ENCODE measurements at places on chromosomes 1 and 21. TPM values are rescaled to one million over a fixed set of nuclear protein-coding genes. Genes with fewer than 3 reads are reported as not detected.

GRCh38 chr1:1157914-1158710, 15.6 kb upstream of the TTLL10 start:
- peak overlapping the region; percentile 53 for H3K4me3 ChIP-seq
- no peaks in the 10 kb centered on the region for H3K27me3 ChIP-seq
- peak overlapping the region; percentile 39 for H3K27ac ChIP-seq
- DNase-seq = peak; percentile 39
- peaks cover 7% of the 10 kb centered on the region for H3K4me1 ChIP-seq
- peaks cover 5% of the 10 kb centered on the region for H3K36me3 ChIP-seq

DNA sequence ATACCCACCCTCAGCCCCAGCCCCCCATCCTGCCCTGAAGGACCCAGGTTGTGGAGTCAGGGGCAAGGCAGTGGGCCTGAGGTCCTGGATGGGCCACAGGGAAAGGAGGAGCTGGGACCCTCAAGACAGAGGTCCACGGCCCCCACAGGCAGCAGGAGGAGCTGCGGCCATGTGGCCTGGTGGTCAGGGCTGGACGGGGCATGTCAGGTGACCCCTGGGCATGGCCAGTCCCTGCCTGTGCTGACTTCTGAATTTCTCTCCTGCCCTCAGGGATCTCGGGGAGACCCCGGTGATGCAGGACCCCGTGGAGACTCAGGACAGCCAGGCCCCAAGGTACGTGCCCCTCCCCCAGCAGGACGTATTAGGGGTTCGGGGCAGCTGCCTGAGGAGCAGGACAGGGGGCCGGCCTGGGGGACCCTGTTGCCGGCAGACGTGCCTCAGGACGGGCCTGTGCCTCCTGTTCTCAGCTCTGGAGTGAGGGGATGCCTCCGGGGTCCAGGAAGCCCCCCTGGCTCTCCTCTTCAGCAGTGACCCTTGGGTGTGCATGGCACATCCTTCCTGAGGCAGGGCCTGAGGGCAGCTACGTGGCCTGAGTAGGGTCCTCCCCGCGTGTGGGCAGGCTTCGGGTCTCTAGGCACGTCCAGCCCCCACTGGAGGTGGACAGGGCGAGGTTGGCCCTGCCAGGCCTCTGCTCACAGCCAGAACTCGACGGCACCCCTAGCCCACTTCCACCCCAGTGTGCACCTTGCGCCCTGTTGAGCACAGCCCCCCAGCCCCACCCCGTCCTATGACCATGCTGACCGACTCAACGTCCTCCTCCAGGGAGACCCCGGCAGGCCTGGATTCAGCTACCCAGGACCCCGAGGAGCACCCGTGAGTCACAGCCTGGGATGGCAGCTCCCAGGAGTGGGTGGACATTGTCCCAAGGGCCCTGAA, 23.6 kb downstream of the COL6A2 start:
- no peaks in the 10 kb centered on the region for H3K36me3 ChIP-seq
- DNase-seq = no peak
- no peaks in the 10 kb centered on the region for H3K27me3 ChIP-seq

Gene SFN
- 1.8 TPM for total RNA-seq

DNA sequence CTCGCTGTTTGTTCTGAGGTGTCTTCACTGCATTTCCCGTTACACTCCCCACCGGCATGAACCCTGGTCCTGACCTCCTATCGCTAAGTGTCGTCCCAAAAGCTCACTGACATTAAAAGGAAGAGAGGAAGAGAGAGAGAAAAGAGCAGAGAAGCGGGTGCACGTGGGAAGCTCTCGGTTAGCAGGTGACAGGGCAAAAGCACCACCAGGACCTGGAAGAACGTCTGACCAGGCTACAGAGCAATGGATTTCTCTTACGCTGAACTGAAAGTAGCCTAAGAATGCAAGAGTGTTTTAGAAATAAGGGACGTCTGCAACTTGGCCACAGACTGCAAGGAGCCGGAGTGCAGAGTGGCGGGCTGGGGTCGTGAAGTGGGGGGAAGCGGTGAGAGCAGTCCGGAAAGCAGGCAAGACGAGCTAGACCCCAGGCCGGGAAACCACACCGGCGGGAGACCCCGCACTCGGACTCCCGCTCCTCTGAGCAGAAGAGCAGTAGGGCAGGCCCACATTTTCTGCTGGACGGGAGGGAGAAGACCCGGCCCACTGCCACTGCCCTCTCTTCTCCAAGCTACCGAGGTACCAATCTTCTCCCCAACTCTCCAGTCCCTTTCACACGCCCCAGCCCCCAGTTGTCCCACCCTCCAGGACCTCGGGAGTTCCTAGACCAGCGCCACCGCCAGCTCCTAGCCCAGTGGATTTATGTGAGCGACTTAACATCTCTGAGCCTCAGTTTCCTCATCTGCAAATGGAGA, 8.3 kb upstream of the MPZL1 start:
- peaks cover 7% of the 10 kb centered on the region for H3K36me3 ChIP-seq
- H3K27ac ChIP-seq = peak overlapping the region; percentile 80
- peak overlapping the region; percentile 91 for H3K4me3 ChIP-seq
- peak; percentile 35 for DNase-seq

Gene FOXD2
- total RNA-seq = 0.31 TPM

DNA sequence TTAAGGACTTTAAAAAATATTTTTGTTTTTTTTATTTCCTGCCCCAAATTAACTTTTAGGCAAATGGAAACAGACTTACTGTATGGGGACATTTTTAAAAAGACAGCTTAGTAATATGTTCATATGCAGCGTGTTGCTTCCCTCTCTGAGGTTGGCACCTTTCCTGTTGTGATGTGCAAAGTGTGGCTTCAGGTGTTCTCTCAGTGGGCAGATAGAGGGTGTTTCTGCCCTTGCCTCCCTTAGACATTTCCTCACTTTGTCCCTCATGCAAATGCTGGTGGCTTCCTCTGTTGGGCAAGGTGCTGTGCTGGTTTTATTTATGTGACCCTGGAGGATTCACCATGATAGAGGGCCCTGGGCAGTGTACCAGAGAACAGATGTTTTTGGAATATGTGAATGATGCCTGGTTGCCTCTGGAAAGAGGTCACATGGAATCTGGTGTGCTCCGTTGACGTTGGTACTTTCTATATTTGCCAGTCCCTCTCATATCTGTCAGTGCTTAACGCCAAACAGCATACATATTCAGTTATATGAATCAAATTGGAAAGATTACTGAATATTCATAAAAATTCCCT, 123.5 kb downstream of the PATJ start:
- H3K4me1 ChIP-seq = peaks cover 12% of the 10 kb centered on the region
- peaks cover 4% of the 10 kb centered on the region for H3K36me3 ChIP-seq
- no peak overlapping the region for H3K27ac ChIP-seq
- no peak for DNase-seq

DNA sequence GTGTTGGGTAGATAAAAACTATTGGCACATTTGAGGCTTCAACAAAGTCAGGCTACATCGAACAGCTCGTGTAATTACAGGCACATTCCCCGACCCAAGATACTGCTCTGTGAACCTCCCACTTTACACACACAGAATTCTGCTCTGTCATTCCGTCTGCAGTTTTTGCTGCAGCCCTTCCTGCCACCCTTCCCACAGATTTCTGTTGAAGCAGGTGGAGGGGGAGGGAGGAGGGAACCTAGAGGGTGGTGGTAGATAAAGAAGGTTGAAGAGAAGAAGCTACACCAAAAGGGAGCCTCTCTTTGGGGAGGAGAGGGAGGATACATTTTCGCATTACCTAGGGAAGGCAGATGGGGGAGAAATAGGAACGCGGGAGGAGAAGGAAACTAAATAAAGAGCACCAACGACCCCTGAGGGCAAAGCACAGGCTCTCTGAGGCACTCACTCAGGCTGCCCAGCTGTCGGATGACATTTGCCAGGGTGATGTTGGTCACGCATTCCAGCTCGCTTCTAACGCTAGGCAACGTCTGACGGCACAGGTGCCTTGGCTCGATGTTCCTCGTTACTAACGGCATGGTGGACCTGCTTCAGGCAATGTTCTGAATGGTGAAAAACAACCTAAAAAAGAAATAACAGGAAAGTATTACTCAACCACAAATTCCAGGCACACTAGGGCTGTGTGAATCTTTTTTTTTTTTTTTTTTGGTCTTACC, 36.0 kb downstream of the GPR3 start:
- no peak for DNase-seq
- peaks cover 54% of the 10 kb centered on the region for H3K4me1 ChIP-seq
- H3K4me3 ChIP-seq = peak overlapping the region; percentile 69
- H3K27me3 ChIP-seq = no peaks in the 10 kb centered on the region
- peaks cover 42% of the 10 kb centered on the region for H3K36me3 ChIP-seq

DNA sequence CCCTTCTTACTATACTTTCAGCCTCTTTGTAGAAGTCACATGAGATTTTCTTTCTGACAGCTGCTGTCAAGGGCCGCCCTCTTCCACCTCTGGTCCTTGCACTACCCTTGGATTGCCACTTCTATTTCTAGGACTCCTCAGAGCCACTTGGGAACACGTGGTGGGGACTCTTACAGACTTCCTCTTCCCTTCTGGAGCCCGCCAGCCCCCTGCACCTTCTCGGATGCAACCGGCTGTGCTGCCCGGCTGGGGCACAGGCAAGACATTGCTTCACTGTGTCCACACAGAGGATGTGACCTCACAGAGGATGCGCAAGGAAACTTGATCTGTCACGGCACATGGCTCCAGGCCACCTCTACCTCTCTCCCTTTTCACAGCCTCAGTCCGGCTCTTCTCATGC, 2.4 kb upstream of the IKBKE start:
- peak overlapping the region; percentile 94 for H3K27ac ChIP-seq
- DNase-seq = peak; percentile 57
- H3K4me3 ChIP-seq = peak overlapping the region; percentile 49
- no peaks in the 10 kb centered on the region for H3K27me3 ChIP-seq
- peaks cover 83% of the 10 kb centered on the region for H3K4me1 ChIP-seq

Gene MLLT11
- total RNA-seq = 5.7 TPM

DNA sequence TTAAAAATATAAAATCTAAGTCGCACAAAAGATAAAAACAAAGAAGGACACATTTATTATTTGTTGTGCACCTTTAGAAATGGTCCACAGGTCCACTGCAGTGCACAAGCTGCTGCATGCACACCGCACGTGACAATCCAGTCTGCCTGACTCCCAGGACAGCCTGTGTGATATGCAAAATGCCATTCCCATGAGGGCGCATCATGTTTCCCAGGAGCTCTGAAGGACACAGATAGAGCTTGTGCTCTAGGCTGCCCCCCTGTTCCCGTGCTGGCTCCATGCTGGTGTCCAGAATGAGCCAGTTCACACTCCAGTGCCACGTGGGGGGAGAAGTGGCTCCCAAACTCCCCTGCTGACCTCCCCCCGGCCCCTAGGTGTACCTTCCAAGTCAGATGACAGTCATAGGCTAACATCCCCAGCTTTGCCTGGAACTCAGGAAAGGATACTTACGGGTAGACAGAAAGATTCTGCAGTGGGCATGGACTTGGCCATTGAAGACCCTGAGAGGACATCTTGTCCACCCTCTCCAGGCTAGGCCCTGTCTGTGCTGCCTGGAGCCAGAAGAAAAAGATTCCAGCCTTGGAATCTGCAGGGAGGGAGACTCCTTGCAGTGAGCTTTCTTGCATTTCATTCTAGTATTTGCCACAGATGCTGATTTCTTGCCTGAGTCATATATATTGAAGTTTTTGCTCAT, 26.3 kb downstream of the RAB7B start:
- H3K36me3 ChIP-seq = no peaks in the 10 kb centered on the region
- H3K4me1 ChIP-seq = no peaks in the 10 kb centered on the region
- no peak for DNase-seq
- no peak overlapping the region for H3K4me3 ChIP-seq
